Activated CD4-positive, CD25-positive, alpha-beta regulatory T cell treated with anti-CD3 and anti-CD28 coated beads, Interleukin-2, amount 50 U/mL, for 24 hours (primary cell): ENCODE measurements at places on chromosomes 4 and X.

DNA sequence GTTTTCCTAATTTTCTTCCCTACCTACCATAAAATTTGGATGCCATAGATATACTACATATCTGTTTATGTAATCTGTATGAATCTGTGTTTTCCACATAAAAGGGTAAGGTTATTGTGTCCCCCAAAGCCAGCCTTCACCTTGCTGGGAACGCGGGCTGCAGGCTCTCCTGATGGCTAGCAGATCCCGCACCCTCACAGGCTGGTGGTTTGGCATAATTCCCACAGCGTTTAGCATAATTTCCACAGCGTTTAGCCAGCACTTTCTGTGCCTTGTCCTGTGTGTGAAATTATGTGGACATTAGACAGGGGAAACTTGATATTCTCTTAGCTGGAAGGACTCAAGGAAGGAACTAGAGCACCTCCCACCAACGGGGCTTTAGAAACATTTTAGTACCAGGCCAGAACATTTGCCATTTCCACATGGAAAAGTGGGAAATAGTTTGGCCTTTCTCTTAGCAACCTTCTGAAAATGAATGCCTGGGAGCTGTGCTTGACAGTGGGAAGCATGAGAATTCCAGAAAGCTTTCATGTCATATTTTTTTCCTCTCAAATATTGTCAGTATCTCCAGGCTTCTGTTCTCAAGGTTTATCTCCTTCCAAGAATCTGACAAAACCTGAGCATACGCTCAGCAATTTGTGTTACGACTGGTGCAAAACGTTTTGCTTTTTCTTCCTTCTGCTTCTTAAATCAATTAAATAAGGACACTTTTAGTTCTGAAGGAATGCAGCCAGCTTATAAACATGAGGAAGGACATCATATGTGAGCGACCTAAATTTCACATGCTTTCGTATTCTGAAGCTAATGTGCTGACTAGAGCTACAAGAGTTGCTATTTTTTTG is 67.9 kb downstream of the STK32B start:
- ATAC-seq, result no peak

- ATAC-seq, result no peak
Observed at GRCh38 chrX:153519569-153520286, 2.3 kb downstream of the ATP2B3 start.

DNA sequence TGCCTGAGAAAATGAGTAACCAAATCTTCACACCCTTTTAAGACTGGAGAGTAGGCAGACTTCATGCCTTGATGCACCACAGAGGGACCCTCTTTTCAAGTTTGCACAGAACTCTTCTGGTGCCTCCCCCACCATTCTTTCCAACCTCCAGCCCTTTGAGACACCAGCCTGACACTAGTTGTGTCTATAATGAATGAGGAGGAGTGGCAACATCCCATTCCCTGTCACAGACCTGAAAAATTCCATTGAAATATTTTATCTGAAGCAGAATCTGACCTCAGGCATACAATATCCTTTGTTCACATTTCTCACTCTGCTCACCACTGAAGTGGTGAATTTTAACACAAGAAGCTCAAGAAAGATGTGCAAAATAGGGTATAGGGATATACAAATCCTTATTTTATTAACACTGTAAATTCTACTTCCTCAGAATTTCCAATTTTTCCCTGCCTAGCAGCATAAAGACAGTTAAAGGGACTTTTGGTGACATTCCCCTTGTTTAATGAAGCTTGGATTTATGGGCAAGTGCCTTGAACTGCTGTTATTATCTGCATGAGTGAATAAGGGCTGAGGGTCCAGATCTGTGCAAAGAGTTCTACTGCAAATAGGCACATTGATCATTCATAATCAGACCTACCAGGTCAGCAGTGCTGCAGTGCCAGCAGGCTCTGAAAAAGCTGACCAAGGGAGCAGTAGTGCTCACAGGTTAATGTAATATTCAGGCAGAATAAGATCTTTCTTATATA is 149.9 kb upstream of the PAQR3 start:
- ATAC-seq, result no peak

GRCh38 chrX:108216405-108216804 is 124.8 kb downstream of the ATG4A start:
- no peak for ATAC-seq

- no peak for ATAC-seq
Observed at GRCh38 chr4:11402192-11402591, 26.5 kb downstream of the HS3ST1 start.
